ENCODE measurements at places on chromosomes 11 and 22.

- no peak for DNase-seq
Measured at GRCh38 chr11:114178656-114179055, 117.5 kb upstream of the NNMT start.

- peak; percentile 91 for DNase-seq
Measured at GRCh38 chr11:72813740-72814285, 398 bp upstream of the ATG16L2 start.

- peak; percentile 87 for DNase-seq
Measured at GRCh38 chr11:63866211-63866610, 27.3 kb downstream of the MARK2 start.

GRCh38 chr11:13927481-13927880, 35.0 kb upstream of the SPON1 start:
- DNase-seq: no peak

DNA sequence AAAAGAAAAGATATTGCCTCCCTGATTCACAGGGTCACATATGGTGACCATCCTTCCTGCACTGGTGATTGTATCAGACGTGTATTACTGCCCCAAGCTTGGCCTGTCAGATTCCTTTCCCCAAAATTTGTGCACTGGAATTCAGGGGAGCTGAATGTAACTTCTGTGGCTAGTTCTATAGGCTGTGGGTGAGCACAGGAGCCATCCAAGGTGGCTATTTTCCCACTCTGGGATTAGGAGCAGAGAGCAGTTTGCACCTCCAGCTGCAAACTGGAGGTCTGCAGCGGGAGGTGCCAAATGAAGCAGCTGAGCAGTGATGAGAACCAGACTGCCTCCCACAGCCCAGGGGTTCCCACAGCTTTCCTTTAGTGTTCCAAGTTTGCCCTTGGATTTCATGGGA, 124.2 kb upstream of the PITPNB start:
- no peak for DNase-seq

DNA sequence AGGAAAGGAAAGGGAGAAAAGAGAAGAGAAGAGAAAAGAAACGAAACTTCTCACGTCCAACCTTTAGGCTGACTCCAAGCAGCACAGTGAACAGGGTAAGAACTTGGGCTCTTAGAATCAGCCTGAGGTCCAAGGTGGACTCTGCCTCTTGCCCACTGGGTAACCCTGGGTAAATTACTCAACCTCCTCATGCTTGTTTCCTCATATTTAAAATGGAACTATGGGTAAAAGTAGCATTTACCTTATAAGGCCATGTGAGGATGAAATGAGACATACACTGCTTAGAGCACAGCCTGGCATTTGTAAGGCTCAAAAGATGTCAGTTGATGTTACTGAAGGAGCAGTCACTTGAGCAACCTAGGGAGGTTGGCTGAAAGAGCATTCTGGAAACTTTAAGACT, 107.9 kb downstream of the C11orf58 start:
- DNase-seq: peak; percentile 24

- peak; percentile 41 for DNase-seq
Measured at GRCh38 chr11:102309621-102310541, 7.4 kb upstream of the BIRC3 start.

GRCh38 chr11:122248939-122249338, 132.9 kb upstream of the BLID start:
- no peak for DNase-seq

GRCh38 chr11:70135625-70136059, 57.5 kb downstream of the ANO1 start:
- no peak for DNase-seq

- DNase-seq: no peak
Measured at GRCh38 chr22:20799449-20799848, 25.5 kb downstream of the SERPIND1 start.

DNA sequence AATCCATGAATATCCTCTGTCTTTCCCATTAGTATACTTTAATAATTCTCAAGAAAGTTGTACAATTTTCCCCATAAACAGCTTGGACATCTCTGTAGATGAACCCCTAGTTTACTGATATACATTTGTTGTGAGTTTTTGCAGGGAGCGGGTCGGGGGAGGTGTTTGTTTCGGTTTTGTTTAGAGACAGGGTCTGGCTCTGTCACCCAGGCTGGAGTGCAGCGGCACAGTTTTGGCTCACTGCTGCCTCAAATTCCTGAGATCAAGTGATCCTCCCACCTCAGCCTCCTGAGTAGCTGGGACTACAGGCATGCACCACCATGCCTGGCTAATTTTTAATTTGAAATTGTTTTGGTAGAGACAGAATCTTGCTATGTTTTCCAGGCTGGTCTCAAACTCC, 57.6 kb downstream of the IGLL5 start:
- DNase-seq: no peak

GRCh38 chr11:66277471-66278362, at the start of gene CNIH2:
Gene CNIH2 (plus strand): TSS chr11:66278175. CDS start chr11:66278457, 282 bp downstream.
- peak; percentile 22 for DNase-seq

- DNase-seq: peak; percentile 93
Measured at GRCh38 chr11:103108933-103109817, at the start of gene DYNC2H1. Gene DYNC2H1 (plus strand): TSS chr11:103109426. CDS start chr11:103109575, 149 bp downstream.

- DNase-seq: no peak
Measured at GRCh38 chr11:62172294-62172693, 17.7 kb upstream of the SCGB1D1 start.

DNA sequence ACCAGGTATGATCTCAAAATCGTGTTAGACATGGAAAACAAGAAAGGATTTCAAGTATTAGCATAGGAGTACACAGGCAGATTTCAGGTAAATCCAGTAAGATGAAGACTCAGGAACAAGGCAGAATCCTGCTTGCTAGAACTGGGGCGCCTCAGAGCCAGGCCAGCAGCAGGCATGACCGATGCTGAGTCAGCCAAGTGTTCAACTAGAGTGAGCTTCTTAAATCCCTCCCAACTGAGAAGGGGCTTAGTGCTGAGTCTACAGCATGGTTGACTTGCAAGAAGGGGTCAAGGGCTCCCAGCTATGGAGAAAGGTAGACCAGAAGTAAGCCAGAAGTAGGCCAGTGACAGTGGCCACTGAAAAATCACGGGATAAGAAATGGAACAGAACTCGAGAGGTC, 12.4 kb downstream of the GRAP2 start:
- no peak for DNase-seq

- no peak for DNase-seq
Measured at GRCh38 chr11:111829185-111829968, 42.0 kb downstream of the ALG9 start.

- DNase-seq: no peak
Measured at GRCh38 chr11:46901156-46901555, 17.2 kb downstream of the LRP4 start.

DNA sequence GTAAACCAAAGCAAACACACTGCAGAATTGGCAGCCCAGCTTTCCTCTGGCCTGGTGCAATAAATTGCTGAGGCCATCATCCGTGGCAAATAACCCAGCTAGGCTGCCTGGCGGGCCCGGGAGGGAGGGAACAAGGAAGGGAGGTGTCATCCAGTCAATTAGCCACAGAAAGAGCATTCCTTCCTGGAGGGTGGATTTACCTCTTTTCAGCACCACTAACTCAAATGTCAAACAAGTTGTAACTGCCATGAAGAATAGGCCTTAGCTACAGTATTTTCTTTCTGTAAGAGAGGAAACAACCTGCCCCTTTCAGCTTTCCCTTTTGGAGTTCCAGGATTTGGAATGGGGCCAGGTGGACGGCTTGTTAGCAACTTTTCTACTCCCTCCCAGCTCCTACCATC, 163.8 kb upstream of the BDNF start:
- DNase-seq: no peak

DNA sequence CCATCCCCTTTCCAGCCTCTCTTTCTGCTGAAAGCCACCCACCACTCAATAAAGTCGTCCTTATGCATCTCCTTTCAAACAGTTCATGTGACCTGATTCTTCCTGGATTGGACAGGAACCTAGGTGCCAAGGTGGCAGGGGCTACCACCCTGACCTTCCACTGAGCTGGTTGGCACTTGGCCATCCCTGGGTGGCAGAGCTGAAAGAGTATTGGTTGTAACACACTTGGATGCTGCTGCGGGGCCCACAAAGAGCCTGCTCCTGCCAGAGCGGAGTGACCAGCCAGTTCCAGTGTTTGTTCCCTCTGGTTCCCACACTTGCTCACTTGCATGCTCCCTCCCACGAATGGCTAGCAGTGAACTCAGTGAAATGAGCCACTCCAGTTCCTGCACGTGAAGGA, 57.2 kb upstream of the OR4C15 start:
- no peak for DNase-seq

- peak; percentile 97 for DNase-seq
Measured at GRCh38 chr11:119509969-119510401, 87.0 kb upstream of the THY1 start.

DNA sequence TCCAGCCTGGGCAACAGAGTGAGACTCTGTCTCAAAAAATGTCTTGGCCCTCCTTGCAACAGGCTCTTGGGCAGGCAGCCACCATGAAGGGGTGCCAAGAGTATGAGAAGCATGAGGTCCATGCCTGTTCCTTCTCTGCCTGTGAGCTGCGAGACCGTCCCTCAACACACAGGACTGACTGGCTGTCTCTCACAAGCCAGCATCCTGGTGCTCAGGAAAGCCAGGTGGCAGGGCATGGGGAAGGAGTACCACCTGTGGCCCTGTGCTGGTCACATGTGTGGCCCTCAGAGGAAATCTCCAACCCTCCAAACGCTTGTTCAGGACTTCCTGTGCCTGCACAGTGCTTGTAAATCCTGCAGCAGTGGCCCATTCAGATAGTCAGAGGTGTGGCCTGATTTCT, 83.2 kb downstream of the ATXN10 start:
- no peak for DNase-seq

DNA sequence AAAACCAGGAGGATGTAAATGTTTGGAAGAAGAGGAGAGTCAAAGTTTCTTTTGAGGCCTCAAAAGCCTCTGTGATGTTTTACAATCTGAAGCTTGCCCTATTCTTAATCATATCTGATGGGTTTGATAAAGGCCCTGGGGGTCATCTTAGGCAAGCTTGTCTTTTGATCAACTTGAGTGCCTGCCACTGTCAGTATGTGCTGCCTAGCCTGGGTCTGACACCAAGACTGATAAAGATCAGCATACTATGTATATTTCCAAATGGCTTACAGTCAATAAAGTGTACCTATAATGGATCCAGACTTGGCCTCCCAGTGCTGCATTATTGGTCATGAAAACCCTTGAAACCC, 12.7 kb downstream of the EHF start:
- DNase-seq: no peak

GRCh38 chr11:130652671-130653335, 204.4 kb downstream of the ADAMTS15 start:
- peak; percentile 40 for DNase-seq
